Sigmoid colon (tissue), 7 donors: ENCODE measurements at places on chromosomes 3 and 15.
A peak's percentile ranks its signal among the peaks of the same experiment; 100 is the strongest.

DNA sequence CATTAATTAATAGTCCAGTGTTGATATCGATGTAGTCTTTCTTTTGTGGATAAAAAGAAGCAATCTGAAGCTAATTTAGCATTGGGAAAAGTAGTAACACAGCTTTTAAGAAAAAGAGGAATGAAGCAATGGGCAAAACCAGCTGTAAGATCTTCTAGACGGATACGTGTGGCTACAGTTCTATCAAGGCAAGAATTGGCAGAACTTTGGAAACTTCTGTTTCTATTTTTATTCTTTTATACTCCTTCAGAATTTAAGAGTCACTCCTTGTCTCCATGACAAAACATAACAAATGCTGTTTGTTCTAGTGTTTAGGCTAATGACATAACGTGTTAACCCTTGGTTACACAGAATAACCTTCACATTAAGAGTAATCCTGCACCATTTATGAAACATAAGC is 289.2 kb downstream of the ROBO2 start:
- H3K4me3 ChIP-seq, result no peak overlapping the region
- H3K27ac ChIP-seq, result no peak overlapping the region
- no peaks in the 10 kb centered on the region for H3K27me3 ChIP-seq
- H3K4me1 ChIP-seq, result no peaks in the 10 kb centered on the region
- no peak for DNase-seq

GRCh38 chr15:63191895-63192618 is 2.7 kb downstream of the RAB8B start:
- no peaks in the 10 kb centered on the region for H3K36me3 ChIP-seq
- no peaks in the 10 kb centered on the region for H3K27me3 ChIP-seq
- H3K4me1 ChIP-seq, result peaks cover 56% of the 10 kb centered on the region
- no peak overlapping the region for H3K27ac ChIP-seq
- DNase-seq, result no peak
- no peak overlapping the region for H3K4me3 ChIP-seq

DNA sequence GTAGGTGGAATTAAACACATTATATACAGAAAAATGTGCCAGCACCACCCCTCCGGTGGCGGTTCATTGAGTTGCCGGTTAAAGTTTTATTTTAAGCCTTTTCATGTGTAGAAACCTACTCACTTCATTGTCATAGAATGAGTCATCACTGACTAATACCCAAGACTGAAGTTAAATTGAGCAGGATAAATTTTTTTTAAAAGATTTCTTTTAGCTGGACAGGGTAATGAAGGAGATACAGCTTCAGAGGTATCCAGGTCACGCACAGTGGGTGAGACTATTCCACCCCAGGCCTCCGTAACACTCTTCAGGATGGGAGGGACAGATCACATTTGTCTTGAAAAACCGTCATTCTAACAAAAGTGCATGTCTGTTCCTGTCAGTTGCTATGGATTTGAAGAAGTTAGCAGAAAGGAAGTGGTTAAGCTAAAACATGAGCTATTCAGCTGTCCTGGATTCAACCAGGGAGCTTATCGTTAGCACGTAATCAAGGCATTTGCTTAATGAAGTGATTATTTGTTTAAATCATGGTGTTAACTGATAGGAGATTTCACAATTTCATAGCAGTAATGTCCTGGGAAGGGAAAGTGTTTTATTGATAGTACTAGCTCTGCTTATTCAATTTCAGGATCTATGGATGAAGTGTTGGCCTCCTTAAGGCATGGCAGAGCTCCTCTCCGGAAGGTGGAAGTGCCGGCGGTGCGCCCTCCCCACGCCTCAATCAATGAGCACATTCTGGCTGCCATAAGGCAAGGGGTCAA is 23.4 kb downstream of the WHAMM start:
- no peak for DNase-seq
- H3K36me3 ChIP-seq, result peaks cover 48% of the 10 kb centered on the region
- no peaks in the 10 kb centered on the region for H3K27me3 ChIP-seq
- no peaks in the 10 kb centered on the region for H3K4me1 ChIP-seq
- H3K27ac ChIP-seq, result no peak overlapping the region
- no peak overlapping the region for H3K4me3 ChIP-seq

GRCh38 chr15:90202929-90203328 is 1.8 kb downstream of the SEMA4B start:
- peak overlapping the region; percentile 85 for H3K27ac ChIP-seq
- peaks cover 4% of the 10 kb centered on the region for H3K36me3 ChIP-seq
- peaks cover 63% of the 10 kb centered on the region for H3K4me1 ChIP-seq
- no peak for DNase-seq
- peak overlapping the region; percentile 84 for H3K4me3 ChIP-seq
- H3K27me3 ChIP-seq, result no peaks in the 10 kb centered on the region
